ENCODE measurements at places on chromosomes 2 and 18. TPM values are rescaled to one million over a fixed set of nuclear protein-coding genes. Genes with fewer than 3 reads are reported as not detected.
A peak's percentile ranks its signal among the peaks of the same experiment; 100 is the strongest.

The BMP10 gene
- not detected for total RNA-seq

DNA sequence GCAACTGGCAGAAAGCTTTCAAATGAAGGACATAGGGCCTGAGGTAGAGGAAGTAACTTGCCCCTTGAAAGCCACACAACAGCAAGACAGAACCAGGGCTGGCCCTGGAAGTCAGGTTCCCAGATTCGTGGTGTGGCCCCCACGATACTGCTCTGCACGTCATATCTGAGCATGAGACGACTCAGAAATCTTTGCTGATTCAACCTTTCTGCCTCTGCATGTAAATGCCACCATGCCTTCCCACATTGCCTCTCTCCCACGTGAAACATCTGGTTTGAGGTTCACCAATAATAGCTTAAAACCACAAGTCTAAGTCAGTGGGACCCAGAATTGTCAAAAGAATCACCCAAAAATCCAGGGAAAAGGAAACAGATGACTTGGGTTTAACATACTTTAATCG is 214.0 kb upstream of the TRIB2 start:
- DNase-seq: no peak

The NIFK gene
- 44.5 TPM for total RNA-seq

DNA sequence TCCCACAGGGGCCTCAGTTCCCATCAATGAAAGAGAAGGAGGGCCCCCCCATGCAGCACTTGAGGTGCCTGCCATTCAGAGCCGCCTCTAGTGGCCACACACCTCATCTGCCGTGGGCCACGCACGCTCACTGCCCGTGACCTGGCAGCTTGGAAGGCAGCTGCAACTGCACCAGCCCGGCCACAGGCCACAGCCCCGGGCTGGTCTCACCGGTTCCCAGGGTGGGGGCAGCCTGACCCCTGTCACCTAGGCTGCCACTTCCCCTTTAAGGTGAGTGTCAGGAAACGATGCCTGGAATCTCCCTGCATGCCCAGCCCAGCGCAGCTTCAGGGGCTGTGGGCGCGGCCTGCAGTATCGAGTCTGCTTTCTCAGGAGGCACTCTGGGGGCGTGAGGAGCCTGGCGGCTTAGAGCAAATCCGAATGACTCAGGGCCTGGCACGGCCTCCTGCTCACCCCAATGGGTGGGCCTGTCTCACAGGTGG is 2.6 kb downstream of the MAB21L4 start:
- DNase-seq: peak; percentile 75

GRCh38 chr2:204920776-204921175 is 375.5 kb downstream of the PARD3B start:
- no peak for DNase-seq

The LOXHD1 gene
- total RNA-seq: not detected

- no peak for DNase-seq
Observed at GRCh38 chr2:59239146-59239545, 998.0 kb upstream of the FANCL start.

DNA sequence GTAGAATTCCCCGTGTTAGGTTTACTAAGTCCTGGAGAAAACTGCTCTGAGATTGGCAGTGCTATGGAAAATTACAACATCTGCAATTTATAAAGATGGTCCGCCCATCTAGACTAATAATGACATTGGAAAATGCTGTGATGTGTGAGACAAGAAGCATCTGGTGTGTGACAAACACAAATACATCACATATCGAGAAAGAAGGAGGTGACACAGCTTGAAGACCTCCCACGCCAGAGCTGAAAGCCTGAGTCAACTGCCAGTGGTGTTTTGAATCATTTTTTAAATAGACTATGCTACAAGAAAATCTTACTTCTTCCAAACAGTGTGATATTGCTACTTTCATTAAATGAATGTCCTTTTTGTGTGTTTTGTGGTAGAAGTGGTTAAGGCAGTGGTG is 8.6 kb upstream of the ANO7 start:
- no peak for DNase-seq

DNA sequence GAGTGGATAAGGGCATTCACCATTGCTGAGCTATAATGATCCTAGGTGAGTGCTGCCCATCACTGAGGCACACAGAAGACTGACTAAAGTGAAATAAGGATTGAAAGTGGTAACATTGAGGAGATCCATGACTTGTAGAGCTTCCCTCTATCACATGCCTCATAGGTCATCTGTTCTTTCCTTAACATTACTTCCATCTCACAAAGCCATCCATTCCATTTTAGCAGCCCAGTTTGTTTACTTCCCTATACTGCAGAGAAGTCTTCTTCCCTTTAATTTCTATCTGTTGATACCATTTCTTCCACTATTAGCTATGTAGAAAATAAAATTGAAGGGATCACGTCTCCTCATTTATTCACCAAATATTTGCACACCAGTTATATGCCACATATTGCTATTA is 32.1 kb downstream of the ME2 start:
- no peak for DNase-seq

GRCh38 chr2:156459720-156460119 is 23.5 kb downstream of the GPD2 start:
- no peak for DNase-seq

DNA sequence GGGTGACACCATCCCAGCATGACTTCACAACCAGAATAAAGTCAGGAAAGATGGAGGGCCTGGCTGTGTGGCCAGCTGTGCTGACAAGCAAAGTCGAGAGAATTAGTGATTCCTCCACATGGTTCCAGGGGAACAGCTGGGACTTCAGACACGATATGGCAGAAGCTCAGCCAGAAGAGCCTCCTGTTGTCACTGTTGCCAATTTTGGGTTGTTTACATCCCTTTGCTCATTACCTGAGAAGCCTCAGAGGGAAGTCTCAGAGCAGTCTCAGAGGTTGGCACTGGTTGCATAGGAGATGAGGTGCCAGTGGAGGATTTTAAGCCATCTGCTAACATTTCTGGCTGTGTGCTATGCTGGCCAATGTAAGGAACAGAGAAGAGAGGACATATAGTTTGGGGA is 16.0 kb downstream of the LINC00305 start:
- no peak for DNase-seq

All from mammary epithelial cell (primary cell).